Activated CD4-positive, alpha-beta memory T cell treated with anti-CD3 and anti-CD28 coated beads, Interleukin-2, amount 10 ng/mL, durations not matched to agents 7 days and 5 days (primary cell): ENCODE measurements at places on chromosomes 6 and 20. TPM values are rescaled to one million over a fixed set of nuclear protein-coding genes. Genes with fewer than 3 reads are reported as not detected.

- no peak for DNase-seq
- H3K4me3 ChIP-seq: no peak overlapping the region
- H3K27ac ChIP-seq: no peak overlapping the region
- no peaks in the 10 kb centered on the region for H3K36me3 ChIP-seq
Observed at GRCh38 chr6:167100241-167100674, 22.6 kb upstream of the CCR6 start.

GRCh38 chr20:9955646-9956045 lies 79.1 kb upstream of the ANKEF1 start:
- no peak for DNase-seq
- no peaks in the 10 kb centered on the region for H3K4me1 ChIP-seq
- H3K27me3 ChIP-seq: peaks cover 6% of the 10 kb centered on the region
- H3K36me3 ChIP-seq: no peaks in the 10 kb centered on the region
- no peak overlapping the region for H3K4me3 ChIP-seq

- H3K27ac ChIP-seq: peak overlapping the region; percentile 15
- H3K27me3 ChIP-seq: peaks cover 10% of the 10 kb centered on the region
- peaks cover 6% of the 10 kb centered on the region for H3K36me3 ChIP-seq
Observed at GRCh38 chr6:119079283-119079809, 882 bp upstream of the FAM184A start.

Gene PLCB4
- total RNA-seq: not detected

DNA sequence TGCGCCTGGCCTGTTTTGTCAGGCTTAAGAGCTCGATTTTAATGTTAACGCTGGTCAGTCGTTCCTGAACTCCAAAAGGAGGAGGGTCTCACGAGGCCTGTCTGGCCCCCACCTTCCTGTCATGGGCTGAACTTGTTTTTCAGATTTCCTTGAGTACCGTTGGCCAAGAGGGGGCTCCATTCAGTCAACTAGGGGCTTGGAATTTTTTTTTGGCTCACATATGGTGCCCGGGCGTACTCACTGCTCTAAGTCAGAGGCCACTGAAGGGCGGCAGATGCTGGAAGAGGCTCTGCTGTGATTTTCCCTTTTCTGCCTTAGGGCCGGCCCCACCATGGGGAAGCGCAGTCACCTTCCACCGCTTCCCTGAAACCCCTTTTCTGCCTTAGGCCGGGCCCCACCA lies 6.9 kb upstream of the BIRC7 start:
- peaks cover 34% of the 10 kb centered on the region for H3K27me3 ChIP-seq
- H3K36me3 ChIP-seq: no peaks in the 10 kb centered on the region
- DNase-seq: no peak
- H3K4me1 ChIP-seq: no peaks in the 10 kb centered on the region

GRCh38 chr6:167551628-167552257 lies 226.9 kb downstream of the TTLL2 start:
- no peak overlapping the region for H3K27ac ChIP-seq
- peaks cover 3% of the 10 kb centered on the region for H3K27me3 ChIP-seq
- no peak for DNase-seq
